ENCODE measurements at places on chromosomes 7 and 10.

GRCh38 chr10:90751107-90751997 is 106.5 kb downstream of the HTR7 start:
- no peak for DNase-seq

DNA sequence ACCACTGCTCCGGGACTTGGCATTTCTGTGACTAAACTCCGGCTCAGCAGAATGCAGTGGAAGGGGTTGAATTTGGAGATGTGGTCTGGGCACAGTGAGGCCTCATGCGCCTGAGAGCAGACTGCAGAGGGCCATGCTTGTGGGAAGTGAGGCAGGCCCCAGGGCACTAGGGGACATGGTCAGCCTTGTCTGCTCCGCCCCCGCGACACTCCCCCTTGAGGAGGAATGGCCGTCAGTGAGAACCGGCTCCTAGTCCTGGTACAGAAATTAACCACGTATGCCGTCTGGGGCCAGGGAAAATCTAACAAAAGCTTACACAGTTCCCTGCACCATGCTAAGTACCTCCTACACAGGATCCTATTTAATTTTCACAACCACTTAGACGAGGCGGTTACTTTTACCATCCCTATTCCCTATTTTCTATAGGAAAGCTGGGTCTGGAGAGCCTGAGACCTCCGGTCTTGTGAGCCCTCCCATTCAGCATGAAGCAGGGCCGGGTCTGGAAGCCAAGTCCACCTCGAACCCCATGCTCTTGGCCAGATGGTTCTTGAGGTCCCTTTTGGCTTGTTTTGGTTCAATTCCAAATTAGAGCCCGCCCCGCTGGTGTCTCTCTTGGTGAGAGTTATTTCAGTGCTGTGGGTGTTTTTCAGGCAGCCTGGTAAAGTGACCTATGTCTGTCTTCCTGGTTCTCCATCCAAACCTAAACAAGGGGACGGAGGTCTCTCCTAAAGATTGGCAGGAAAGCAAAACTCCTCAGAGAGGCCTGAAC is 87.7 kb upstream of the PITRM1 start:
- no peak for DNase-seq

DNA sequence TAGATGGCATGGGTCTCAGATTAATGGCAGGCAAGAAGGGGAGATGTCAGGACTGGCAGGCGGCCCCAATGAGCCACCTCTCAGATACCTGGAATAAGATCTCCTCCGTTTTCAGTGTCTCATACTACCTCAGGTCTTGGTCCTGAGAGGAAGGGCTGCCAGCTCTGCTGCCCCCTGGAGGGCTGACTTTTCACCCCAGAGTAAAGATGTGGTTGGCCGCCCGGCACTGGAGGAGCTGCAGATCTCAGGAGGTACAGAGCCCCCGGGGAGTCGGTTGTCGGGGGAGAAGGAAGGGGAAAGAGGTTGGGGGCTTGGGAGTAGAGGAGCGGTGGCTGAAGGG is 642 bp upstream of the COL13A1 start:
- DNase-seq: peak; percentile 8

- DNase-seq: no peak
Observed at GRCh38 chr7:13992596-13992964, 3.1 kb upstream of the ETV1 start.

DNA sequence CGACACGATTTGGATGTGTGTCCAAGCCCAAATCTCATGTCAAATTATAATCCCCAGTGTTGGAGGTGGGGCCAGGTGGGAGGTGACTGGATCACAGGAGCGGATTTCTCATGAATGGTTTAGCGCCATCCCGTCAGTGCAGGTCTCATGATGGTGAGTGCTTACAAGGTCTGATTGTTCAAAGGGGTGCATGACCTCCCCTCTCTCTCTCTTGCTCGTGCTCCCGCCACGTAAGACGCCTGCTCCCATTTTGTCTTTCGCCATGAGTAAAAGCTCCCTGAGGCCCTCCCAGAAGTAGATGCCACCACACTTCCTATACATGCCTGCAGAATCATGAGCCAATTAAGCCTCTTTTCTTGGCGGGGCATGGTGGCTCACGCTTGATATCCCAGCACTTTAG is 71.5 kb upstream of the NANOS1 start:
- DNase-seq: no peak

GRCh38 chr7:137862964-137863363 is 16.2 kb upstream of the DGKI start:
- DNase-seq: no peak

DNA sequence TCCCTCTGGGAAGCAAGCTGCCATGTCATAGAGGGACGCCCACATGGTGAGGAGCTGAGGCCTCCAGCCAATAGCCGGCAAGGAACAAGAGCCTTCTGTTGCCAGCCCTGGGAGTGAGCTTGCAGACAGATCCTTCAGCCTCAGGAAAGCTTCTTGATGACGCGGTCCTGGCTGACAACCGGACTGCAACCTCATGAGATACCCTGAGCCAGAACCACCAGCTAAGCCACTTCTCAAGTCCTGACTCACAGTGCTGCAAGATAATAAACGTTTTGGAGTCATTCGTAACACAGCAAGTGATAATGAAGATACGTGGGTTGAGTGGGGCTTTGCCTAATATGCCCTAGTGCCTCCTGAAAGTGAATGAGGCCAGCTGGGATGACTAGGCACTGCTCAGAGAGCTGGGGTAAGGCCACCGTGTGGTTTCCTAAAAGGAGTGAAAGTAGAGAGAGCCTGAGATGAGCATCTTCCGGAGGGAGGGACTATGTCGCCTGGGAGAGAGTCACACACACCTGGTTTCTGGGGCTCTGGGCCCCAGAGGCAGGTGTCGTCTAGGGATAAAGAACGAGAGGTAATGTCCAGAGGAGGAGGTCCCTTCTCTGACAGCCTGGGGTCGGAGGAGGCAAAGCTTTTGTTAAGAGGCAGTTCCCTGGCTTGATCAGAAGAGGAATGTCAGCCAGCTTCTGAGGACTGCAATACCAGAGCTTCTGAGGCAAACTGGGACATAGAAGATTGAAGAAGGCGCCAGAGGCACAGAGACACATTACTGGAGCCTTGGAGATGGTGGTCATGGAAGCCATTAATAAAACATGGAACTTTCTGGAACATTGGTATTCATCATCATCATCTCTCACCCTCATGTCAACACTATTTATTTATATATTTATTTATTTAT is 53.6 kb downstream of the PYROXD2 start:
- no peak for DNase-seq

DNA sequence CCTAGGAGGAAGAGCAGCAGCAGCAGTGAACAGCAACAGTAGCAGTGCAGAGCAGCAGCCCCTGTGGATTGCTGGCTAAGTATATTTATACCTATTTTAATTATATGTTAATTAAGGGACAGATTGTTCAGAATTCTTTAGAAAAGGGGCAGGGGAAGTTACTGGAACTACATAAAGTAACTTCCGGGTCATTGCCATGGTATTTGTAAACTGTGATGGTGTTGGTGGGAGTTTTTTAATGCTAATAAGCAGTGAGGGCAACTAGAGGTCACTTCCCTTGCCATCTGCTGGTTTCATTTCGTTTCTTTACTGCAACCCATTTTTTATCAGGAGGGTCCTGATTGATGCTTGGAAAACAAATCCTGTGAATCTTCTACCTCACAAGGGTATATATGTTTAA is 229.8 kb upstream of the PODXL start:
- DNase-seq: no peak

GRCh38 chr10:128211064-128211504 is 84.9 kb upstream of the MKI67 start:
- DNase-seq: no peak

- DNase-seq: no peak
Observed at GRCh38 chr10:111138544-111138943, 61.7 kb downstream of the ADRA2A start.

GRCh38 chr7:28587211-28587610 is 174.9 kb downstream of the CREB5 start:
- no peak for DNase-seq

DNA sequence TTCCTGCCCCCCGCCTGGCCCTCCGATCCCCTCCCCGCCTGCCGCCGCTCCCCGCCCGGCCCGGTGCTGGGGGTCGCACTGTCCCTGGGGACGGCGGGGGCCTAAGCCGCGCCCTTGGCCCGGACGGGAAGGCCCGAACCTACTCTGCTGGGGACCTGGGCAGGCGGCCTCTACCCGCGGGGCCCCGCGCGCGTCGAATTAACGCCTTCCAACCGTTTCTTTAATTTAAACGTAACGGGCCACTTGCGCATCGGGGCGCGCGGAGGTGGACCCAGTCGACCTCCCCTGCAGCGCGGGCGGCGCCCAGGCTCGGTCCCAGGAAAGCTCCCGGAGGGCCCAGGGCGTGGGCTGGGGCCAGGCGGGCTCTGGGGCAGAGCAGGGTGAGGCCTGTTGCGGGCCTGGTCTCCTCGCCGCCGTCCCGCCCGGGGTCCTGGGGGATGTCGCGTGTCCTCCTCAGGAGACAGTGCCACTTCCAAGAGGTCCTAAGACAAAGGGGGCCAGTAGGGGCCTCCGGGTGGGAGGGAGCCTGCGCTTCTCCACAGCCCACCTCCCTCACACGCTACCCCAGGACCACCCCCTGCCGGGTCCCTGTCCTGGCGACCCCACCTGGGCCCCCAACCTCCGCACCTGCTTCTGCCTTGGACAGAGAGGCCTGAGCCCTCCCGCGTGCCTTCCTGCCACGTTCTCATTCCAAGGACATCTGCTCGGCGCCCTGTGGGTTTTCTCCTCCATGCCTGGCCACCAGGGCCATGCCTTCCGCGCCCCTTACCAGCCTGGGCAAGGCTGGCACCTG is 658 bp upstream of the PTPRN2 start:
- DNase-seq: no peak

DNA sequence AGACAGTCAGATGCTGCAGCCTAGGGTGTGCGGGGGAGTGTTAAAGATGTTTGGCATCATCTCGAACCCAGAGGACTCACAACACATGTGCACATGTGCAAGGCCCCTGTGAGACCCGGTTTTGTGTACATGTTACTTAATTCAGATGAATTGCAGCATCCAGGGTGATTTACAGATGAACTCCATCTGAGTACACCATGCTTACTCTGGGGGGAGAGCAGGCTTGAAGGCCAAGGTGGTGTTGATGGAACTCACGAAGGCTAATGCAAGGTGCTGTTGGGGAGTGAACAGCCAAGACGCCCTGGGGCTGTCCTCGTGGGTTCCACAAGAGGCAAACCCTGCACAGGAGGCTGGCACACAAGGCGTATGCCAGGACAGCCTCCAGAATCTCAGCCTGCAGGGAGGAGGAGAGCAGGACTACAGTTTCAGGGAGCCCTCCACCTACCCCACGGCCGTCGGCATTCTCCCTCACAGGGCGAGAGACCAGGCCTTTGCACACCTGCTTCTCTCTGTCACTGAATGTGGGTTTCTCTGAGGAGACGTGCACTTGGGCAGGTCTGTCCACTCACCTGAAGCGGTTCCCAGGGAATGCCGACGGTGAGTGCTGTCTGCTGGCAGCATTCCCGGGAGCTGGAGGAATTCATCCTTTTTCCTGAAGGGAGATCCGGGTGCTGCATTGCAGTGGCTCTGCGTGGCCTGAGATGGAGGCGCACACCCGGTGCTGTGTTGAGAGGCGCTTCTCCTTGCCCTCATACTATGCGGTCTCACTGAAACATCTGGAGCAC is 178.5 kb upstream of the RNF32 start:
- DNase-seq: no peak
